Karpas-422 (cell line): ENCODE measurements at places on chromosomes 5 and 9. TPM values are rescaled to one million over a fixed set of nuclear protein-coding genes. Genes with fewer than 3 reads are reported as not detected.

Gene DMRT3
- total RNA-seq = not detected in 2 replicates

Gene BHMT2
- not detected in 2 replicates for total RNA-seq

GRCh38 chr5:143083006-143083405 lies 312.8 kb downstream of the ARHGAP26 start:
- H3K27me3 ChIP-seq = no peaks in the 10 kb centered on the region
- no peaks in the 10 kb centered on the region for H3K36me3 ChIP-seq
- H3K4me3 ChIP-seq = no peak overlapping the region

DNA sequence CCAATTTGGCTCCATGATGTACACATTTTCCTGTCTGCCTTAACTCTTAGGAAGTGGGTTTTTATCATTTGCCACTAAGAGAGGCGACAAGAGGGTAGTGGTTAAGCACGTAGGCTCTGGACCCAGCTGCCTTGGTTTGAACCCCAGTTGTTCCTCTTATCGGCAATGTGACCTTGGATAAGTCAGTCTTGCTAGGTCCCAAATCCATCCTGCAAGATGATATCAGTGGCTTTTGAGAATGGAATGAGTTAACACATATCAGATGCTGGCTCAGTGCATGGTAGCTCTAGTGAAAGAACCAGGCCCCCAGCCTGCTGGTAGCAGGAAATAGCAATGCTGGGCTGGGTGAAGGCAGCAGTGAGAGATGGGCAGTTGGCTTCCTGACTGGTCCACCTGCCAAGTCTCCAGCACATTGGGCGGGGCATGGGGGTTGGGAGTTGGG lies 72.5 kb downstream of the STK10 start:
- no peak overlapping the region; the same call in 1 of the 2 replicates for H3K4me3 ChIP-seq
- H3K4me1 ChIP-seq = peaks cover 42% of the 10 kb centered on the region
- no peak for DNase-seq
- H3K36me3 ChIP-seq = peaks cover 4% of the 10 kb centered on the region; the same call in 1 of the 2 replicates
- H3K27ac ChIP-seq = no peak overlapping the region
- H3K27me3 ChIP-seq = no peaks in the 10 kb centered on the region

GRCh38 chr9:129183495-129184218 lies 5.6 kb upstream of the IER5L start:
- H3K4me3 ChIP-seq = no peak overlapping the region
- DNase-seq = no peak
- no peaks in the 10 kb centered on the region for H3K36me3 ChIP-seq
- no peak overlapping the region for H3K27ac ChIP-seq
- no peaks in the 10 kb centered on the region for H3K27me3 ChIP-seq
- peaks cover 1% of the 10 kb centered on the region; the same call in 1 of the 2 replicates for H3K4me1 ChIP-seq

GRCh38 chr5:154176181-154176580 lies 14.4 kb upstream of the GALNT10 start:
- H3K27ac ChIP-seq = no peak overlapping the region
- no peaks in the 10 kb centered on the region for H3K36me3 ChIP-seq
- H3K27me3 ChIP-seq = no peaks in the 10 kb centered on the region

GRCh38 chr5:150627731-150628545 lies 12.5 kb upstream of the SYNPO start:
- no peak for DNase-seq
- H3K27ac ChIP-seq = no peak overlapping the region
- H3K27me3 ChIP-seq = no peaks in the 10 kb centered on the region
- no peak overlapping the region for H3K4me3 ChIP-seq
- H3K36me3 ChIP-seq = no peaks in the 10 kb centered on the region
